ENCODE measurements at places on chromosomes 6 and 20. TPM values are rescaled to one million over a fixed set of nuclear protein-coding genes. Genes with fewer than 3 reads are reported as not detected.

The WFDC2 gene
- total RNA-seq = not detected

The IDH3B gene
- total RNA-seq = 55.0 TPM

The POU5F1 gene
- total RNA-seq = 1.3 TPM

The CDH22 gene
- not detected for total RNA-seq

The BANF2 gene
- not detected for total RNA-seq

The BPIFB1 gene
- 0.07 TPM for total RNA-seq

The ZNF311 gene
- 0.99 TPM for total RNA-seq

The DNAH8 gene
- not detected for total RNA-seq

The IL17A gene
- total RNA-seq = not detected

The MLN gene
- not detected for total RNA-seq

The PAX1 gene
- not detected for total RNA-seq

The HDGFL1 gene
- total RNA-seq = not detected

The CGA gene
- total RNA-seq = not detected

The NNAT gene
- not detected for total RNA-seq

The ZBTB46 gene
- 4.3 TPM for total RNA-seq

The SDC4 gene
- total RNA-seq = 61.4 TPM

The B3GALT4 gene
- 4.9 TPM for total RNA-seq

The CCN2 gene
- 658 TPM for total RNA-seq

Measured in smooth muscle cell of the pulmonary artery (primary cell).